ENCODE measurements at places on chromosomes 7 and 10.

DNA sequence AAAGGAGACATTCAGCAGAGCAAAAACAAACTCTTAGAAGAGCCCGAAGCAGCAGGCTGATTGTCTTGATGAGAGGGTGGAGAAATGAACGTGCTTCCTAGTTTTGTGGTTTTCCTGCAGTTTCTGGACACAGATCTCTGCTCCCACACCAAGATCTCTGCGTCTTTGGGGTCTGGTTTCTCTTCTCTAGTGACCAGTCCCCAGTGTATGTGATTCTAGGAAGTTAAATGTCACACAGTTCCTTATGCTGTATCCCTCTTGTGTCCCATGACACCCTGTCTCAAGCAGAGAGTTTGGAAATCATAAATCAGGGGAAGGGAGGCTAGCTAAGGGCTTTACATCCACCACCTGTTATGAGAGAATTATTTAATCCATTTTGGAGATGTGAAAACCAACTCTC, 55.4 kb upstream of the KLF14 start:
- DNase-seq, result no peak

- DNase-seq, result no peak
These were observed 20.4 kb downstream of the SLC13A4 start for GRCh38 chr7:135707570-135707966.

GRCh38 chr10:126131341-126131740, 235.0 kb downstream of the FANK1 start:
- no peak for DNase-seq

DNA sequence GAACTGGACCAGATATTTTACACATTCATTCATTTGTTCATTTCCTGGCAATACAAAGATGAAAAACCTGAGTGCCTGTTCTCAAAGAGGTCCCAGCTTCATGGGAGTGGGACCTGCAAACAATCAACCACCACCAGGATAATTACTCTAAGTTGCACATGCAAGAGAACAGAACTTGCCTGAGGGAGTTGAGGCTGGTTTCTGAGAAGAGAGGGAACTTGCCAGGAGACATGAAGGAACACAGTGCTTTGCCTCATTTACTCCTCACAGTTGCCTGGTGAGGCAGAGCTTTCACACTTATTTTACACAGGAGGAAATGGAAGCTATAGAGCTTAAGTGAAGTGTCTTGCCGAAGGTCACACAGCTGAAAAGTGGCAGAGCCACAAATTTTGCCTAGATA, 170.1 kb downstream of the SORCS3 start:
- DNase-seq, result no peak

DNA sequence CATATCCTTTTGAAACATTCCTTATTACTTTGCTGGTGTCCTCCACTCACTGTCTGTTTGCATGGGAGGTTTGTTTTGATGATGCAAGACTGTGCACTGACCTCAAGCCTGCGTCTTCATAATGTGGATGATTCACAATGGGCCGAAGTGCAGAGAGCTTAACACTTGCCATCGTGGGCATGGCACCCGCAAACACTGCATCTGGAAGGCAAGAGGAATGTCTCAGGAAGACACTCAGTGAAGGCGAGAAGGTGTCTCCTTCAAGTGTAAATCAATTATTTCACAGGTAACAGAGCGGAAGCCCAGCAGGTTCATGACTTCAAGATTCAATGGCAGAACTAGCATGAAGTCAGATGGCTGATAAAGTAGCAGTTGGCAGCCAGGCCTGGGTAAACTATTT, 98.1 kb downstream of the DPY19L1 start:
- DNase-seq, result peak; percentile 1

DNA sequence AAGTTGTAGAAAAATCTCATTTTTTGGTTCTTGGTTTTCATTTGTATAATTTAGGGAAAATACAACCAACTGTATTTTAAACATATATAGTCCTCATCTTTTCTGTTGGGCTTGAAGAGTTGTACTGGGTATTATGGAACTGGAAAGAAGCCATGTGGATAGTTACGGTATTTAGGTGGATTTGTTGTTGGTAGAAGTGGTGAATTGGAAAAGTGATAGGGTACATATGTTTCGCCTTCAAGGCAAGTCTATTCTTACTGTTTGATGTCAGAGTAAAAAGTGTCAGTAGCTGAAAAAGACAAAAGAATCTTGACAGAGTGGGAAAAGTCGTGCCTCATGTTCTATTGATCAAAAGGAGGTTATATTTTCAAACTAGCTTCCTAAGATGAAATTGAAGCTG, 64.6 kb downstream of the GBF1 start:
- DNase-seq, result no peak

- DNase-seq, result no peak
These were observed 239.9 kb downstream of the ADRA2A start for GRCh38 chr10:111316722-111317212.

- DNase-seq, result no peak
These were observed 9.2 kb downstream of the ITPRIP start for GRCh38 chr10:104328896-104329710.

- no peak for DNase-seq
These were observed 260.8 kb downstream of the DYNC1I1 start for GRCh38 chr7:96033009-96033598.

GRCh38 chr10:71426058-71426605, 29.4 kb downstream of the CDH23 start:
- no peak for DNase-seq

DNA sequence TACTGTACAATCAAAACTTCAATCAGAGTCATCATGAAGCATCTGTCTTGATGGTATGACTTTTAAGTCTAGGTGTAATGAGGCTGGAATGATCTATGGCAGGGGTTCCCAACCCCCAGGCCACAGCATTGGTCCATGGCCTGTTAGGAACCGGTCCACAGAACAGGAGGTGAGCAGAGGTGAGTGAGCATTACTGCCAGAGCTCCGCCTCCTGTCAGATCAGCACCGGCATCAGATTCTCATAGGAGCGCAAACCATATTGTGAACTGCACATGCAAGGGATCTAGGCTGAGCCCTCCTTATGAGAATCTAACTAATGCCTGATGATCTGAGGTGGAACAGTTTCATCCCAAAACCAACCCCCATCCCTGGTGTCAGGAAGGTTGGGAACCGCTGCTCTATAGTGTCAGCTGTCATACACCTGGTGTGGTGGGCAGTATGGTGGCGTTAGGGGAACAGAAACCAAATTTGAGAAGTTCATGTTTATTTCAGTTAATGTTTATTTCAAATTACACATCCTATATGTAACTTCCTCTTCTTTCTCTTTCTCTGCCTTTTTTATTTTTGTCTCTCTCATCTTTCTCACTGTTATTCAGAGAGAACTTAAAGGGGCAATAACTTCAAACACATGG, 432.6 kb downstream of the TNS3 start:
- no peak for DNase-seq

GRCh38 chr7:80678707-80679106, 40.3 kb downstream of the CD36 start:
- DNase-seq, result peak; percentile 9

DNA sequence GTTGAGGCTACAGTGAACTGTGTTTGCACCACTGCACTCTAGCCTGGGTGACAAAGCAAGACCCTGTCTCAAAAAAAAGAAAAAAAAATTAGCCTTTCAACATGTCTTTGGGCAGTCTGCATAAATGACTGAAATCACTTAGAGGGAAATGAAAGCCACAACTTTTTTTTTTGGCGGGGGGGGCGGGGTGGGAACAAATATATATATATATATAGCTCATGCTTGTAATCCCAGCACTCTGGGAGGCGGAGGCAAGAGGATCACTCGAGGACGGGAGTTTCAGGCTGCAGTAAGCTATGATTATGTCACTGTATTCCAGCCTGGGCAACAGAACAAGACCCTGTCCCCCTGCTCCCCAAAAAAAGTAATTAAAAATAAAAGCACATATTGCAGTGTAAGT, 23.4 kb upstream of the MICU1 start:
- no peak for DNase-seq

DNA sequence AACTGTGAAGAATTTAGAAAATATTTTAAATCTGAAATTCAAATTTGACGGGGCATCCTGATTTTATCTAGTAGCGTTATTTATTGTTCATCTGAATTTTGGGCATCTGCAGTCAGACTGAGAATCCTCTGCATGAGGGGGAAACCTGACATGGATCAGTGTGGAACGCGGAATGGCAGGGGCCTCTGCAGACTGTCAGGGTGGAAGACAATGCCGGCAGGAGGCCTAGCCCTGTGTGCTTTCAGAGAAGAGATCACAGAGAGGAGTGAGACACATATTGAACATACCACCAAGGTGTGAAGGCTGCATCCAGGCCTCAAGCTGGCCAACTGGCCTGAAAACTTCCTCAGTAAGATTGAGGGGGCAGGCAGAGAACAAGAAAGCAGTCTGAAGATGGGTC, 921.1 kb upstream of the GHITM start:
- no peak for DNase-seq

- no peak for DNase-seq
These were observed 59.0 kb upstream of the ZC3HAV1 start for GRCh38 chr7:139168479-139168878.

GRCh38 chr10:50554376-50554994, 69.3 kb downstream of the SGMS1 start:
- DNase-seq, result no peak

GRCh38 chr10:132570771-132571649, 33.4 kb downstream of the INPP5A start:
- DNase-seq, result no peak

GRCh38 chr10:83990126-83990525, 149.2 kb upstream of the GHITM start:
- DNase-seq, result no peak

DNA sequence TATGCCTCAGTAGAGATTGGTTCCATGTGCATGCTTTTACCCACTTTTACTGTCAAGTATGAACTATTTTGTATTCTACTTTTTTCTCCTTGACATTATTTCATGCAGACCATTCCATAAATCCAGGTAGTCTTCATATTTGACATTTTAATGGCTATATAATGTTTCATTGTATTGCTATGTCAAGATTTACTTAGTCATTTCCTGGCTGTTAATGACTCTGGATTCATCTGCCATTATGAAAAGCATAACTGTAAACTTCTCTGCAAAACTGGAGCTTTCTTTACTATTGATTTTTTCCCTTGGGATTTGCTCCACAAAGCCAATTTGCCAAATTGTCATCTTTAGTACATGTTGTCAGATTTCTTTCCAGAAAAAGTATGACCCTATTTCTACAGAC, 6.8 kb upstream of the MSRB2 start:
- DNase-seq, result no peak

DNA sequence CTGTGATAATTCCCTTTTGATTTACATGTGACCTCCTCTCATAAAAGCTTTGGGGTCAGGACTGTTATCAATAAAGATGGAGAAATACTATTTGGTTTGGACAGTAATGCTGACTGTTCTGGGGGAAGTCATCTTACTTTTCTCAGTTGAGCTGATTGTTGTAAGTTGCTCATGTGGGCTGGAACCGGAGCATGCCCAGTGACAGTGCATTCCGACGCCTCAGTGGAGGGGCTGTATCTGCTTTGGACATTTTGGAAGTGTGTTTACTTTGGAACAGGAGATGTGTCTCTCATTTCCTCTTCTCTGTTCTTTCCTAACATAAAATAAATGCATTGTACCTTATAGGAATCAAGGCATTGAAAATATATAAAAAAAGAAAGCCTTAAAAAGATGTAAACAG, 30.1 kb downstream of the RBM33 start:
- no peak for DNase-seq

- DNase-seq, result no peak
These were observed 167.8 kb upstream of the ASAH2 start for GRCh38 chr10:50419091-50419490.

DNA sequence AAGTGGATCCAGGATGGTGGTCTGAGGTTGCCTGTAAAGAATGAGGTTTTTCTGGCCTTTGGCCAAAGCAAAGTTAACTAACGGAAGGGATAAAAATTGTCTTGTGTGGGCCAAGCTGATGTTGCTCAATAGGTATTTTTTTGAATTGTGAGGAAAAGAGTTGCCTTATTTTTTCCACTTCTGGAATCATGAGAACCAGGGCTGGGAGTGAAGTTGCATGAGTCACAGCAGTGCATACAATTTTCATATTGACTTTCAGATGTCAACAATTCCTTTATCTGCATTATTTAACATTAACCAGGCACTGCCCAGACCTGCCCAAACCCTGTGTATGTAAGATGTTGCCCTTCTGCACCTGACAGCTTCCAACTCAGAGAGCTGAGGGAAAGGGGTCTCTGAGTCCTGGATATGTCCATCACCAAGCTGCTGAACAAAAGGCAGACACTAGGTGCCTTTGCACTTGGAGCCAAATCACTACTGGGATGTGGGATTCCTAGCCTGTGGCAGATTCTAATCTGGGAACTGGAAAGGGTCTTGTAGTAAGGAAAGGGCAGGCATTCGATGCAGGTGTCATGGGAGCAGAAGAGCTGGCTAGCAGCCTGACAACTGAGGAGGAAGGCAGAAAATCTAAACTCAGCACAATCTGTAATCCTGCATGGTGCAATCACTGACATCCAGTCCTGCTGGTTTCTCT, 52.3 kb upstream of the SLC35B4 start:
- no peak for DNase-seq

GRCh38 chr10:63644418-63645142, 123.4 kb downstream of the REEP3 start:
- DNase-seq, result no peak

- no peak for DNase-seq
These were observed 23.2 kb downstream of the NKX2-3 start for GRCh38 chr10:99555825-99556523.

GRCh38 chr7:149493366-149493765, 4.2 kb downstream of the ZNF746 start:
- DNase-seq, result no peak

DNA sequence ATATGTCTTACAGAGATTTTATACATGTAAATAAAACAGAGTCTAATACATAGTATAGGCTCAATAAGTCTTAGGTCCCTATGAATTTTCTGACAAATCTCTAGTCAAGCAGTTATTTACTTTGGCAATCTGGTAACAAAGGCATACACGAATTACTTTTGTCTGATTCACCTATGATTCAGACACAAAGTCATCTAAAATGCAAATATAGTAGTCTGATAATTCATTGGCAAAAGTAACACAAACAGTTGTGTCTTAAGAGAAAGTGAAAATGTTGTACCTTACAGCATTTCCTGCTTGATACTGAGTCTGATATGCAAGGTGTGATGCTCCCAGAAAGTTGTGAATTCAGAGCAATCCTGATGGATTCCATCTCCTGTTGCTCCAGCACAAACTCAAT, 209.4 kb upstream of the PRSS1 start:
- DNase-seq, result no peak

DNA sequence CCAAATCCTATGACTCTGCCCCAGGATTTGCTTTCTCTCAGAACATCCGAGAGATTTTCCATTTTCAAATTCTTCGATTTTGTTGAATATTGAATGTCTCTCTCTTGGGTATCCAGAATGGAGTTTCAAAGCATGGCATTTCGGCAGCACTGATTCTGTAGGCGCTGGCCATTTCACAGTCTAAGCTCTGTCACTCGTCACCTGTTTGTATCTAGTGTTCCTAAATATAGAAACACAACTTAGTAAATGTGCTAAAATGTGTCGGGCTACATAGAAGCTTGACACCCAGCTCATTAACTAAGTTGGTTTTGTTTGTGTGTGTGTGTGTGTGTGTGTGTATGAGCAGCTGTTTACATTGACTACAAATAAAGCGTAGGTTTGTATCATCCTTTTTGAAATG, 173.5 kb upstream of the FZD1 start:
- no peak for DNase-seq

All from HuH-7 (cell line).